ENCODE measurements at places on chromosomes 2 and 18.

GRCh38 chr2:138877421-138877820 lies 97.2 kb upstream of the NXPH2 start:
- DNase-seq = no peak

DNA sequence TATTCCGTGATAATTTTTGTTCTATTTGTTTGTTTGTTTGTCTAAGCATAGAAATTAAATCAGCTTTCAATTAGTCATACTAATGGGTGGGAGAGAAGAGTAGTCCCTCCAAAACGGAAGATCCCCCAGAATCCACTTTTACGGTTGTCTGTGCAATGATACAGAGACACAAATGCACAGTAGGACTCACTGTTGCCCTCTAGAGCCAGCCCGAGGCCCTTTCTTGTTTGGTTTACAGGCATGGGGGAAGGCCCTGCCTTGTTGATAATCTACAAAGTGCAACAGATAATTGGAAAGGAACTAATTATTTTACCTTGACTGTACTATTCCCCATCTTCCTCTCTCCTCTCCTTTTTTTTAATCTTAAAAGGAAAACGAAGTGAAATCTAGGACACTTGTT lies 121.1 kb downstream of the ACOXL start:
- no peak for DNase-seq

DNA sequence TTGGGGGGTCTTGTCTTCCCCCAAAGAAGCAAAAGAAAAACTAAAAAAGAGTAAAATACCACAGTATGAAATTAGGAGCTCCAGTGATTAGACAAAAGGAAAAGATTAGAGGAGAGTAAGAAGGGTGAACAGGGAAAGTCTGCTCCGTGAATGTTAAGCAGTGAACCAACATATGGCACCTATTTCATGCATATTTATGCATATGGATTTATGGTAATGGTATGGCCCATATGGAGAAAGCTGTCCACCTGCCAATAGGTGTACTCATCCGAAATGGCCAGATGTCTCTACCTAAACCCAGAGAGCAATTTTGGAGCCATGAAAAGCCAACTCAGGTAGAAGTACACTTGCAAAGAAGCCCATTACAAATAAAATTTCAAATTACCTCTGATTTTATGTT lies 404.0 kb upstream of the RAB6C start:
- no peak for DNase-seq

- DNase-seq = no peak
These were observed 58.2 kb upstream of the SNTG2 start for GRCh38 chr2:892401-892800.

DNA sequence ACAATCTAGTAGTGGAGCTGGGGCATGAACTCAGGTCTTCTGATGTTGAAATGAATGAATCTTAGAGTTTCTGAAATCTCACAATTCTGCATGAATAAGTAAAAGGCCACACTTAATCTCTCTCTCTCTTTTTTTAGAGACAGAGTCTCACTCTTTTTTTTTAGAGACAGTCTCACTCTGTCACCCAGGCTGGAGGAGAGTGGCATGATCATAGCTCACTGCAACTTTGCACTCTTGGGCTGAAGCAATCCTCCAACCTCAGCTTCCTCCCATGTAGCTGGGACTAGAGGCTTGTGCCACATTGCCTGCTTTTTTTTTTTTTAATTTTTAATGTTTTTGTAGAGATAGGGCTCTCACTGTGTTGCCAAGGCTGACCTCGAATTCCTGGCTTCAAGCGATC lies 68.9 kb upstream of the THOC1 start:
- no peak for DNase-seq

DNA sequence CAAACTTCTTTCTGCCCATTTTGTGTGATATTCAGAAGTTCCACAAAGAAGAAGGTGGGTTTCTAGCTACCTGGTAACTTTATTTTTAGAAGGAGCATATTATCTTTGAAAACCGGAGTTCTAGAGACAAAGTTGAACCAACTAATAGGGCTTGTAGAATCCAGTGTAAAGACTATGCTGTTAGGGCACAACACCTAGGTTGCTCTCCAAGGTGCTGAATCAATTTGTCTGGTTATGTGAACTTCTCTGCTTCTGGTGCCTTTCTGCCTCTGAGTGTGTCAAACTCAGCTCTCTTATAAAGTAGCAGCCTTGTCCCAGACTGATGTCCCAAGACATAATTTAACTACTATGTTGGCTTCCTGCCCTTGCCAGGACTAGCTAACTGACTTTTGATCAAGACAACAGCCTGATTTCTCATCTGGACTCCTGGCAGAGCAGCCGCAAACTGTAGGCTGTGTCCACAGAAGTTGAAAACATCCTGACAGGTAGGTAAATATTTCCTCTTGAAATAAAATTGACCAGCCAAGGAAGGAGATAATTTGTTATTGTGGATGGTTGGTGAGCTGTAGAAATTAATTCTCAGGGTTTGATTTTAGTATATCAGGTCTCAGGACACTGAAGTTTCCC lies 119.4 kb downstream of the CYRIA start:
- no peak for DNase-seq

DNA sequence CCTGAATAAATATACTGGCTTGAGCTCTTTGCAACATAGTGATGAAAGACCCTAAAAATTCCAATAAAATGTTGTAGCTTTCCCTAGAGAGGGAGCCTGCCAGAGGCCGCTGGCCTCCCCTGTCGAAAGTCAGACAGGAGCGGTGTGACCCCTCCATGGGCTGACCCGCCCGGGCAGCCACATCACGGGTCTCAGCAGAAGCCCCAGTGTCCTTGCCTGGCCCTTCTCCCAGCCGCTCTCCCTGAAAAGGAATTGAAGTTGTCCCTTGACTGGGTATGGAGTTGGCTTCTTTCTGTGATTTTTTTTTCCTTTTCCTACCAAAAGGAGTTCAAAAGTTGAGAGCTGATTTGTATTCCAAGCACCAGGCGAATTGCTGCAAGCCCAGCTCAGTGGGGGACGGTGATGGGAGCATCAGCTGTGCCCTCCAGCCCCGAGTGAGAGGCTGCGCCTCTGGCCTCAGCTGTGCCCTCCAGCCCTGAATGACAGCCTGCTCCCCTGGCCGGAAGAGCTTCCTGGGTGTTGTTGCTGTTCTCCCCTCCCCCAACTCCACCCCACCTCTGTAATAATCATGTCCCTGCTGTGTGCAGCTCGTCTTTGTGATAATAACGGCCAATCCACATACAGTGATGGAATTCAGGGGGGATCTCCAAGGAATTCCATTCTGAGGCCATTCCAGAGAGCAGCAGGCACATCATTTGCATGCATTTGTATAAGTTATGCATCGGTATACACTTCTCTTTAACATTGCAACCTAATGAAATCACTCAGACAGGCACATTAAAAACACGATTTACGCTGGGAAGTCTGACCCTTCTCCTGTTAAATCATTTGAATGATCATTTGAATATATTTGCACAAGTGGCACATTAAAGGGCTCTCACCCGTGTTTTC lies 501.0 kb downstream of the EIPR1 start:
- no peak for DNase-seq

GRCh38 chr2:20600756-20601325 lies 50.1 kb downstream of the HS1BP3 start:
- DNase-seq = no peak

DNA sequence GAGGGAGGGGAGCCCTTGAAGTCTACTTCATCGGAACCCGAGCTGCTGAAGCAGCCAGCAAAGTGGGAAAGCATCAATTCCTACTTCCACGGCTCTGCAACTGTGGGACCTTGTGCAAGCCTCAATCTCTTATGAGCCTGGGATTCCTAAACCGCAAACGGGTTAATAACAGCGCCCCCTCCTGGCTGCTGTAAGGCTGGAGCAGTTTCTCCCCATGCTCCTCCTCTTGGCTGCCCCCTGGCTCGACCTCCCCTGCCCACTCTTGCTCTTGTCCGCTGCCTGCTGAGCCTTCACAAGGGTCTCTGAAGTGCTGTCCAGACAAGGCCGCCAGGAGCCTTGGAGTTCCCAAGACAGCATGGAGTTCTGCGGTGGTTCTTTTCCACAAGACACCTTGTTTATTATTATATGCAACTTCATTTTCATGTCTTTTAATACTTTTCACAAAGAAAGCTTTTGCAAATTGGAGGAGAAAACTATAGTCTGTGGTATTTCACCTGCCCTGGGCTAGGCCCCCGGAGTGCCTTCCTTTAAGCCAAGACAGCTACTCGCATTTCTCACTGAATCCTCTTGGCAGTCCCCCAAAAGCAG lies 157.2 kb downstream of the DDX1 start:
- DNase-seq = peak; percentile 70

- DNase-seq = no peak
These were observed 123.0 kb downstream of the IRS1 start for GRCh38 chr2:226676618-226677017.

GRCh38 chr18:23580677-23581367 lies 5.5 kb downstream of the NPC1 start:
- no peak for DNase-seq

DNA sequence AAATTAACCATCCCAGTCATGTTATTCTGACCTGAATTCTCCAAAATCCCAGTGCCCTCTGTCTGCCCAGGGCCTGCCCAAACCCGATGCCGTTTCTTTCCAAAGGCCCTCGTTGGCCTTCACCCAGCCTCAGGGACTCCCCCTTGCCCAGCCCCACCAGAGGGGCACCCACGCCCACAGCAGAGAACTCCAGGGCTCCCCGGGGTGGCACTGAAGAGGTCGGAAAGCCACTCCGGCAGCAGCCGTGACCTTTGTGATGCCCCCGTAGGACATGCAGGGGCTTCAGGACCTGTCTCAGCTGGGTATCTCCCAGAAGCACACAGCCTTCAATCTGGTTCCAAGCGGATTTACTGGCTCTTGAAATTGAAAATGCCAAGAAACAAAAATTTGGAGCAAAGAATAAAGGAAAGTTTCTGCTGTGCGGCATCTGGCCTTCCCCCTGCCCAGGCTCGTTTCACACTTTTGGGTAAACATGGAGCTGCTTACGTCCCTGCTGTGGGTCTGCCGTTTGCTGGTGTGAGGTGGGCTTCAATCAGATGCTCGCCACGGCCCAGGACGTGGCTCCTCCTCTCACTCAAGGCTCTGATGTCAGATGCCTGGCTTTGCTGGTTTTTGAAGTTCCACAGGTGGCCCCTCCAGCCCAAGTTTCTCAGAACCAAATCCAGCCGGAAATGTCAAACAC lies 101.3 kb downstream of the TPO start:
- no peak for DNase-seq

GRCh38 chr2:172513935-172514586 lies 41.8 kb upstream of the PDK1 start:
- DNase-seq = no peak

- DNase-seq = no peak
These were observed 421.1 kb upstream of the RAB12 start for GRCh38 chr18:8188184-8188583.

GRCh38 chr2:65607662-65608305 lies 175.4 kb upstream of the SPRED2 start:
- no peak for DNase-seq

GRCh38 chr2:232351686-232352510 lies 26.7 kb upstream of the ALPP start:
- DNase-seq = no peak

GRCh38 chr18:69330385-69331005 lies 70.2 kb upstream of the DOK6 start:
- DNase-seq = no peak

DNA sequence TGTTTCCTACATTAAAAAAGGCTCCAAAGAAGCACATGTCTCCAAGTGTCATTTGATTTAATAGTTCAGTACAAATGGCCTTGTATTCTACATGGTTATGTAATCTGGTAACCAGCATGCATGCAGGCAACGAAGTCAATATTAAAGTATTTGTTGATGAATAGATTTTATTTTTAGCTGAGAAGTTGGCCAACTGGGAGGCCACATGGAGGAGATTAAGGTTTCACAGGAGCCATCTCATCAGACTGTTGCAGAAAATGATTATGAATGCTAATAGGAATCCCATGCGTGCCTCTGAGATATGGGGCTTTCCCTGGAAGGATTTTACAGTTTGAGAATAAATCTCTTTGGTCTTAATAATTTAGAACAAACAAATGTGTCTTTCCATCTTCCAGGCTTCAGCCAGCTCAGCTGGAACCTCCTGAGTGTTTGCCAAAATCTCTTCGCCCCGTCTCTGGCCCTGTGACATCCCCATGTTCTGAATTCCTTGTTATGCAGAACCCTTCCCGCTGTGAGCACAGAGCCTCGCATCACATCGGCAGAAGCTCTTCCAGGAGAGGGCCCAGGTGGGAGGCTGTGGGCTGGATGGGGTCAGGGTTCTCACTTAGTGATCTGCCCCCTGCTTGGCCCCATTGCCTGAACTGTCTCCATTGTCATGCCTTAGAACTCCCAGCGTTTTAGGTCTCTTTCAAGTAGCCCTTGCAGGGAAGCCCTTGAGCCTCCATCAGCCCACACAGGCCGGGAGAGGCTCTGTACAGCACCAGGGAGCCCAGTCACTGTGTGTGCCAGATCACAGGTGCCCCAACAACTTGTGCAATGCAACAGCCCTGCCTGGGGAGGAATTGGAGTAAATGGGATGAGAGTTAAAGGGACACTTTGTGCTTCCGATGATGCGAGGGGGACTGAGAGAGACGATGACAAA lies 190.5 kb upstream of the TWIST2 start:
- no peak for DNase-seq

DNA sequence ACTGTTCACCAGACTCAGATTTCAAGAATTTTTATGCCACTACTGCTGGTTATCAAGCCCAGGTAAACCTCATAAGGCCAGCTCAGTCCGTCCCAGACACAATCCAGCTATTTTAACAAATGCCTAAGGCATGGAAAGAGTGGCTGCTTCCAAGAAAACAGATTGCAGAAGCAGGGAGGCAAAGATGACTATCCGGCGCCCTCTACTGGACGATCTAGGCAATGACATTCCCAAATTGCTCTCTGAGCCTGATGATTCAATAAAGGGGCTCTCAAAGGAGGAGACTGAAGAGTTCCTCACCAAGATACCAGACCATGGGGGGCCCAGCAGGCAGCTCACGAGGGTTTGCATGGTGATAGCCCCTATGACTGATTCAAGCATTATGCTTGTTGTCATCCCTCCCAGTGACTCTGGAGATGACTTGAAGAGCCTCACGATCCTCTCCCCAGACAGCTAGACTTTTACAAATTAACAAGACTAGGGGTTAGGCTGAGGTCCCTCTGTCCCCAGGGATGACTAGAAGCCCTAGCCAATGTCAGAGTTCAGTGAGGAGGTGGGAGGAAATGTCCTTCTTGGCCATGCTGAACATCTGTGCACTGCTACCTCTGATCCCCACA lies 25.0 kb downstream of the SERPINB8 start:
- peak; percentile 72 for DNase-seq

GRCh38 chr2:157321466-157321865 lies 4.2 kb downstream of the ERMN start:
- no peak for DNase-seq

- peak; percentile 28 for DNase-seq
These were observed 34.9 kb downstream of the CIB4 start for GRCh38 chr2:26605999-26606846.

DNA sequence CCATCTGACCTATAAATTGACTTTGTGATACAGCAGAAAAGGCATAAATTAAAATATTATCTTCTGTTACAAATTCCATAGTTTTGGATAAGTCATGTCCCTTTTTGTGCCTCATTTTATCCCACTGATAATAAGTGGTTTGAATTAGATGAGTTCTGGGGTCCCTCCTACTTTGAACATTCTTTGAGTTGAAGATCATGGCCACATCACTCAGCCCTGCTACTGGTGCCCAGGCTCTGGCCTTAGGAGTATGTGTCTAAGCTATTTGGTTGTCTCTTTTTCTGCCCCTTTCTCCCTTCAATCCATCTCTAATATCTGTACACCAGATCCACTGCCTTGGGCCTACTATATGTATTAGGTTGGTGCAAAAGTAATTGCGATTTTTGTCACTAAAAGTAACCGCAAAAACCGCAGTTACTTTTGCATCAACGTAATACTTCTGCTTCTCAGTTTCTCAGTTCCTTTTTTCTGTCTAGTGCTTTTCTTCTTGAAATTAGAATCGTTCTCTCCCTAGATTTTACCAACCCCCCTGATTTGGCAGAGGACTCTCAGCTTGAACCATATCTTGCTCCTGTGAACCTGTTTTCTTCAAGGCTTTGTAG lies 362.5 kb upstream of the TNP1 start:
- DNase-seq = no peak
